ENCODE measurements at places on chromosomes 16 and 17. TPM values are rescaled to one million over a fixed set of nuclear protein-coding genes. Genes with fewer than 3 reads are reported as not detected.

AIPL1 gene
- polyA plus RNA-seq, result not detected

SP6 gene
- polyA plus RNA-seq, result 2.3 TPM

NATD1 gene
- 9.8 TPM for polyA plus RNA-seq

LASP1 gene
- polyA plus RNA-seq, result 50.3 TPM

NPIPA8 gene
- polyA plus RNA-seq, result 0.11 TPM
